SJCRH30 (cell line): ENCODE measurements at places on chromosomes 7 and 10.
A peak's percentile ranks its signal among the peaks of the same experiment; 100 is the strongest.

DNA sequence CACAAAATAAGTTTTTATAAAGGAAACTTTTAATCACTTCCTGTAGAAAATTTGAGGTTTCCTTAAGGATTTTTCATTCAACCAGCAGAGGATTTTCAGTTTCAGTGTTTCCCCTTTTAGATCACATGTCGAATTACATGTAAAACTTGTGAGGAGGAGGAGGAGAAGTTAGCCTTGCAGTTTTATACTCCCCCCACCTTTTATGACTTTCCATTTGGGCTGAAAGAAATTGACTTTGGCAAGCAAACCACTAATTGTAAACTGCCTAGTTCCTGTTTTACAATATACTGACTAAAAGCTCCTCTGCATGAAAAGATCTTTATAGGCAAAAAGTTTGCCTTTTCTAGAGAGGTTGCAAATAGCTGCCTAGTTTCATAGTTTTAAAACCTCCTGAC is 3.0 kb downstream of the BAMBI start:
- DNase-seq: no peak

- DNase-seq: no peak
Measured at GRCh38 chr7:118305671-118306070, 81.2 kb downstream of the ANKRD7 start.

DNA sequence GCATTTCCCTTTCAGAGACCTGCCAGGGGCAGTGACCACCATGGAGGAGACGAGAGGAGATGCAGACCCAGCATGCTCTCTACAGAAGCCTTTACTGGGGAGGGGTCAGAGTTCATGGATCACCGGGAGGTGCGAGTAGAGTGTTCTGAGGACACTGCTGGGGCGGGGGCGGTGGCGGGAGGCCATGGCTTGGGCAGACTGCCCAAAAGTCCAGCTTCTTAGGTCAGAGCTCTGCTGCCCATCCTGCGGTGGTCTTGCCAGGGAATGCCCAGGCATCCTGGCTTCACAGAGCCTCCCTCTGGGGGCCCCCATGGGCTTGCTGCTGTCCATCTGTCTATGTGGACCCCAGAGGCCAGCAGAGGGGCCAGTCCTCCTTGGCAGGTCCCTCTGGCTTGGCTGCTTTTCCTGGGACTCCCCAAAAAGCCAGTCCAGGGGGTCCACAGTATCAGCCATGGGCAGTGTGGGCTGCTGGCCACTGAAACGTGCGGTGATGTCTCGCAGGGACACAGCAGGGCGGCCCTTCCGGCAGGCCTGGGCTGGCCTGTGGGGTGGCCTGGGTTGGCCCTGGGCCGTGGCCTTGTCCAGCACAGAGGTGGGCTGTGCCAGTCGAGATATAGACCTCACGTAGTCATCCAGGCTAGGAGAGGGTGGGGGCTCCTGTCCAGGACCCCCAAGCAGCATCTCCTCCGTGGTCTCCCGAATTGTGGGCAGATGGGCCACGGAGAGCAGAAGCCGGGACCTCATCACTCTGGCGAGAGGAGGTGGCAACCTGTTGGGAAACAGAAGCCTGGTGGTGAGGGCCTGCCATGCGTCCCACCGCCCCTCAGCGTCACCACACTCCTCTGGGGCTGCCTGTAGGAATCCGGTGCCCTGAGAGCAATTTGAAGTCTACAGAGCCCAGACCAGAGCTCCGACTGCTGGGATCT is 1.1 kb downstream of the DEPP1 start:
- DNase-seq: no peak

DNA sequence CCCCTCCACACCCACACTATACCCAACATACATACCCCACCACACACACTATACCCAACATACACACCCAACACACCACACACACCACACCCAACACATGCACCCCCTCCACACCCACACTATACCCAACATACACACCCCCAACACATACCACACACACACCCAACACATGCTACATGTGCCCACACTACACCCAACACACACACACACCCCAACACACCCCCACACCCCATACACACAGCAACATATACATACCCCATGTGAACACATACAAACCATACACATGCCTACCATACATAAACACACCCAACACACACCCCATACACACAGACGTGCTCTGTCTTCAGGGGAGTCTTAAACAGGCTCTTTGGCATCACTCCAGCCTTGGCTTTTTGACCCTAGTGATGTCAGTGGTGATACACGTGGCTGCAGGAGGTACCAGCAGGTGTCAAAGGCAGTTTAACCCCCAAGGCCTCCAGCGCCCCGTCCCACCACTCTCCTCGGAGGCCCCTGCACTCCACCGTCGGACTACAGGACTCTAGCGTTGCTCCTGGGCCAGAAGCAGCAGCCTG is 73.4 kb downstream of the HIPK2 start:
- no peak for DNase-seq

DNA sequence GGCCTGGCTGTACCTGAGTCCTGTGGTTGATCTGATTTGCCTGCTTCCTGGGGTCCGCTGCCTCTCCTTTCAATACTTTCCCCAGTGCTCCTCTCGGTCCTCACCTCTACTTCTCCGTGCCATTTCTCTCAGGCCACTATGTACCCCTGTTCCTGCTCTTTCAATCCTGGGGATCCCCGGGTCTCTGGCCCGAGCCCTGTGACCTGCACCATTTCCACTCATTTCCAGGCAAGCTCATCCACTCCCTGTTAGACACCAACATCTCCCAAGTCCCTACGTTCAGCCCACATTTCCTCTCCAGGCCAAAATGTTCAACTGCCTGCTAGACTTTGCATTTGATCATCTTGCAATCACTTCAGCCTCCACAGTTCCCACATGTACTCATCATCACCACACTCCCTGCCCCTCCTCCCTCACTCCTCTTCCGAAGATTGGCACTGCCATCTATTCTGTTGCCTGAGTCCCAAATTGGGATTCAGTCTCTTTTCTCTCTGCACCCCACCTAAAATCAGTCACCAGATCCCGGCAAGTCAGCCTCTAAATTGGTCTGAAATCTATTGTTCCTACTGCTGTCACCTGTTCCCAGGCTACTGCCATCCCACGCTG is 34.4 kb upstream of the ZMIZ1 start:
- DNase-seq: no peak

GRCh38 chr10:79435271-79436065 is 10.0 kb downstream of the ZCCHC24 start:
- no peak for DNase-seq

GRCh38 chr10:62244785-62245467 is 23.7 kb downstream of the RTKN2 start:
- peak; percentile 40 for DNase-seq

DNA sequence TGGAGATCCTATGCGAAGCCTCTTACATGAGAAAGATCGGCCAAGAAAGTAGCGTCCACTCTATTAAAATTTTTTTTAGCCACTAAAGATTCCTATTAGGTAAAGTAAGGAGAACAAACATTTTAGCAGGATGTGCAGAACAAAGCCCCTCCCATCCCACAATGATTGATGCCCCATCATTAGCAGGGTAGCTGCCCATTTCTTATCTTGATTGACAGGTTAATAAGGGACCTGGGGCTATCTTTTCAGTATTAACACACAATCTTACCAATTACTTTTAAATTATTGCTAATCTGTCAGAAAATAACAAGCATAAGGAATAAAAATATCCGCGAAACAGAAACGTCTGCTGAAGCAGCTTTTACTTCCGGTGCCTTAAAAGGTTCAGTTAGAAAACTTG is 5.1 kb downstream of the FZD8 start:
- no peak for DNase-seq

DNA sequence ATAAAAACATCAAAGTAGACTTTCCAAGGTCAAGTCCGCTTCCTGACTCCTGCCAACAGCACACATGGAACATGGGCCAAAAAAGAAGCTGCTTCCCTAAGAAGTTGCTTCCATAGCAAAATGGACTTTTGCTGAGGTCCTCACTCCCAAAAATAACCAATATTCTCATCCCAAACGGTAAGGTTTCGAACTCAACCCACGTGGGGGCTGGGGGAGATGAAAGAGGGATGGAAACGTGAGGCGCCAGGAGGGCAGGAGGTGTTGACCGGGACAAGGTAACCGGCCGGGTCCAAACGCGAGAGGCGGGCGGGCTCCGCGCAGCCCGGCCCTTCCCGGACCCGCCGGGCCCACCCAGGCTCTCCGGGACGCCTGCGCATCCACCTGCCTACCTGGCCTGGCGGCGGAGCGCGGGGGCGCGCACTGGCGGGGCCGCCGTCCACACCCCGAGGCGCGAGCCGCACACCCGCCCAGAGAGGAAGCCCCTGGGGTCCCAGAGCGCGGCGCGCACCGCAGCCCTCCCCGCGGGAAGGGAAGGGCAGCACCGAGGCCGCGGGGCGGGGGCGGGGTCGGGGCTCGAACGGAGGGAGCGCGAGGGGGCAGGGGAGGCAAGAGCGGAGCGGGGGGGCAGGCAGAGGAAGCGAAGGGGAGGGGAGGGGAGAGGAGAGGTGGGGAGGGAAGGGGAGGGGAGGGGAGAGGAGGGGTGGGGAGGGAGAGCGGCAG is 742 bp downstream of the LMBR1 start:
- DNase-seq: peak; percentile 66

DNA sequence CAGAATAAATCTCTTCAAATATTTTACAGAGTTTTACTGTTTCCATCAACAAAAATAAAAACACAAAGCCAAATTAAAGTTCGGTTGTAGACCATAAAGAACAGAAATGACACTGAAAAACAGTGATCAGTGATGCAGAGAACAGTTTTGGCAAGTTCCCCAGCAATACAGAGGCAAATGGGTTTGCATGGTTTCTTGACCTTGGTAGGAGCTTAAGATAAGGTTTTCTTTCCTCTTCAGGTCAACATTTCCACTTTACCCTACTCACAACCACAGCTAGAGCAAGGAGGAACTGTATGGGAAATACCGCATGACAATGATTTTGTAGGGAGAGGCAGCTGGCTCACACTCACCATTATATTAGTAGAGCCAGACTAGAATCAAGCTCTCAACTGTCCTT is 199.5 kb downstream of the SH2D4B start:
- no peak for DNase-seq

DNA sequence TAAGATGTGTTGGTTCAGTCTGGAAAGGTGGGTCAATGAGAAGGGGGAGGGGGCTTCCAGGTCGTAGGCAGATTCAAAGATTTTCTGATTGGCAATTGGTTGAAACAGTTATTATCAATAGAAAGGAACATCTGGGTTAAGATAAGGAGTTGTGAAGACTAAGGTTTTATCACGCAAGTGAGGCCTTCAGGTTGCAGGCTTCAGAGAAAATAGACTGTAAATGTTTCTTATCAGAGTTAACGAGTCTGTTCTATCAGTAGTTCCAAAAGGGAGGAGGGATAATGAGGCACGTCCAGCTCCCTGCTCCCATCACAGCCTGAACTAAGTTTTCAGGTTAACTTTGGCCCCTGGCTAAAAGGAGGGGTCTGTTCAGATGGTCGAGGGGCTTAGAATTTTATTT is 11.1 kb upstream of the CFAP46 start:
- DNase-seq: no peak

DNA sequence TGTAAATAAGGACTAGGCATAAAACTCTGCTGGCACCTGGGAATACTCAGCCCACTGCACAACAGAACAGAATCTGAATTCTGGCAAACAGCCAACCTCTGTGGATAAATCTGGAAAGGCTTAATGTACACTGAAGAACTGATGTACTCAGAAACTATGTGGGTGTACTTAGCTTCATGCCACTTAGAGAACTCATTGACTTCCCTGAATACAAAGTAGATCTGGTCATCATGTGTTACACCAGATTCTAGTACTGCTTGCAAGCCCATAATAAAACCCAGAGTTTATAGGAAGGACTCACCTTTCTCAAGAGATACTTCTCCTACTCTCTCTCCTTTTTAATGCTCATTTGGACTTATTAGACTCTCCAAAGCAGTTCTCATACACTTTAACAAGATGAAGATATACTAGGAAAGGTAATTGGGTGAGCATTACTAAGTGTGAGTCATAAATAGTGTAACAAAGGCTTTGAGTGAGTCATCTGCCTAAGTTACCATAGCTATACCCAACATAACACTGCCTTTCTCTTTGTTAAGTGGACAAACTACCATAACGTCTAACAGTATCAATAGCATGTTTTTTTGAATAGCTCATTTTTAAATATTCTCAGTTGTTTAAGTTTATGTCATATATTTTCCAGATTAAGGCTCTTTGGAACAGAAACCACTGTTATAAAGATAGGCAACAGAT is 309.1 kb downstream of the MDFIC start:
- peak; percentile 26 for DNase-seq

GRCh38 chr10:7414766-7415165 is 3.9 kb upstream of the SFMBT2 start:
- DNase-seq: no peak

GRCh38 chr10:90871279-90871765 is 452 bp upstream of the RPP30 start:
- peak; percentile 40 for DNase-seq
